ENCODE measurements at places on chromosomes 5 and 9.

GRCh38 chr5:94700592-94700991 is 82.1 kb downstream of the SLF1 start:
- no peak for DNase-seq

DNA sequence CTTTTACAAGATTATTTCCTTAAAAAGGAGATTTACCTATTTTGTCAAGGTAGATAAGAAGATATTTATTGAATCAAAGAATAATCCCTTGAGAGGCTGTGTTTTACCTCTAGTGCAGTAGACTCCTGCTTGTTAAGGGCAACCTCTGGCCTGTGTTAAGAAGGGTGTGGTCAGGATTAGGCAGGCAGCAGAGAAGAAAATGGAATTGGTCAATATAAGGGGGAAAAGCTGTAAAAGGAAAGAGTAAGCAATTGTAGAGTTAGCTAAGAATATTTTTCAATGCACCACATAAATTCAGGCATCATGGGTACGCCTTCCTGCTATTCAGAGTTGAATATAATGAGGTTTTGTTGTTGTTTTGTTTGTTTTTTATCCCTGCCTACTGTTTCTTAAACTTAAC is 6.2 kb downstream of the CCDC125 start:
- DNase-seq: no peak

- no peak for DNase-seq
Measured at GRCh38 chr5:81300921-81301270, 491 bp upstream of the ZCCHC9 start.

GRCh38 chr9:114763220-114763619 is 42.6 kb downstream of the TNFSF15 start:
- no peak for DNase-seq

DNA sequence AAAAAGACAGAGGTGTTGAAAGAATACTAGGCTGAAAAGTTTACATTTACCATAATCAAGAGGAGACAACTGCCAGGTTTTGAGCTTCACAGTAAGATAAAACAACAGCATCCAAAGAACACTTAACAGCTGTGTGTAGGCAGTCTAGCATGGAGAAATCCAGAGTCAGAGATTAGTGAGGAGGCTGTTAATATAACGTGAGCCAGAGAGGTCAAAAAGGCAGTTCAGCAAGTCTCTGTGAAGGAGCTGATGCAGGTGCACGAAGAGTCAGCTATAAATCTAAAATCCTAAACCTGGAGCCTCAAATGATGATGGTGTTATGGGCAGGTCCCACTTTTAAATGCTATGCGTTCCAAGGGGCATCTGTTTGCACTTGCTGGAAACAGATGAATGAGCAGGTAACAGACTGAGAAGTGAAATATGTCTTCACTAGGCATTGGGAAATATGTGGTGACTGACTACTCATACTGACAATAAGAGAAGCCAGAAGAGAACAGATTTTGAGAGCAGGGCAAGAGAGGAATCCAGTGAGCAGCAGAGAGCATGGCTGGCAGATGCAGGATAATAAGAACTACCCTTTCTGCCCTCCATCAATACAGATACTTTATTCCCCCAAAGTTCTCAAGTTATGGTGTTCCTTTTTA is 8.7 kb downstream of the APTX start:
- DNase-seq: no peak

DNA sequence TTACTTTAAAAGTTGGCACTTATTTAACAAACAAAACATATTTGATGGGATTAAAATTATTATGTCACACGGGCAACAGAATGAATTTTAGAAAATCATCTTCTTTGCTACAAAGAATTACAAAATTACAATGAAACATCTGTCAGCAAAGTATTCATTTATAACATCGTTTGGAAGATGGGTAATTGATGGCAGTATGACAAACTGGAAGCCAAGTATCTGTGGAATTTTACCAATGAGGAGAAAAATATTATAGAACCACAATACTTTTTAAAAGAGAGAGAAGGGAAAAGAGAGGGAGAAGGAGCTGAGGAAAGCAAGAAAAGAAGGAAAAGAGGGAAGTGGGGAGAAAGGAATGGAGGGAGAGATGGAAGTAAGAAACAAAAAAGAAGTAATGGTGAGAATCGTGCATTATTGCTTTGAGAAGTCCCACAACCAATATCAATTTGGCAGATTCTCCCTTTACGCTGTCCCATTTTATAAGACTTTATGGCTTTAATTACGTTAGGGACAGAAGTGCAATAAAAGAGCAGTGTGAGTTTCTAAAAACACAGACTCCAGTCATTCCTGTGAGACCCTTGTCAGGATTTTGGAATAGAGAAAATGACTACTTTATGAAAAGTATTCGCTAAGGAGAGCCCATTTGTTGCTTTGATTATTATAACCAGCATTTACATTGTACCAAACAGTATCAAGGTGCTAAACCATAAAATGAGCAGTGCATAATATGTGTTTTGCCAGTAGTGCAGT is 76.7 kb downstream of the LURAP1L start:
- DNase-seq: no peak

DNA sequence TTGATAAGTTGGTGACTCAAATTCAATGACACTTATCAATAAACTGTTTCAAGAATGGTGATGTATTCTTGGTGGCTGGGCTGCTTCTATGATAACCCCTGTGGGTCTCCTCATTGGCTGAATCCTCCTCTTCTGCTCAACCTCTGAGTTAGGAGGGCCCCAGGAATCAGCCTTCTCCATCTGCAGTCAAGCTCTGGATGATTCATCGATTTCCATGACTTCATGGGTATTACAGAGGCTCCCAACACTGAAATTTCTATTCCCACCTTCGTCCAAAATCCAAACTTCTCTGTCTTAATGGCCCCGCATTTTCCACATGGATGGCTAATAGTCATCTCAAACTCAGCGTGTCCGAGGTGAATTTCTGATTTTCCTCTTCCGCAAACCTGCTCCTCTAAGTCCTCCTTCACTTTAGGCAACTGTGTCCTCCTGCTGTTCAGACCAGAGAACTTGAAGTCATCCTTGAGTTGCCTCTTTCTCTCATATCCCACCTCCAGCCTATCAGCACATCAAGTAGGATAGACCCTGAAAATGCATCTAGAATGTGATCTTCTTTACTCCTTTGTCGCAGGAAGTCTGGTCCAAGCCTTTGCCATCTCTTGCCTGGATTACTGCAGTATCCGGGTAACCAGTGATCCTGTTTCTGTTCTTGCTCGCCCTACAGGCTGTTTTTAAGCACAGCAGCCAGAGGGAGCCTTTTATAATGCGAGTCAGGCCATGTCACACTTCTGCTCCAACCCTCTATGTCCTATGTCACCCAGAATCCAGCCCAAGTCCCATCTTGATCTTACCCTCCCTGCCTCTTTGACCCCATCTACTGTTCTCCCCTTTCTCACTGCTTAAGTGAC is 41.4 kb upstream of the IL7R start:
- peak; percentile 43 for DNase-seq

- no peak for DNase-seq
Measured at GRCh38 chr5:93247105-93247504, 333.9 kb downstream of the NR2F1-AS1 start.

DNA sequence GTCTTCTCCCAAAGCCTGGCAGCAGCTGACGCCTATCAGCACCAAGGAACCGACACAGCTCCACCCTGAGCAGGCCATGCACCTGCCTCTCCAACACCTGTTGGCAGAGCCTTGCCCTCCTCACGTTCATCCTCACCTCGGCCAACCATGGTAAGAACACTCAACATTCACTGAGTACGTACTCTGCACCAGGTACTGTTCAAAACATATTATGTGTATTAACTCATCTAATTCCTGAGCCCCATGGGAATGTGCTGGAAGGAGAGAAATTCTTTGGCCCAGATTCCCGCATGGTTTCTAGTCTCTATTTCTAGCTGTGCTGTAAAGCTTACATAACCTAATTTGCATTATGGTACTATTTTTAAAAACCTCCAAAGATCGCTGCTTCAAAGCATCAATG is 86.1 kb downstream of the GPR21 start:
- DNase-seq: no peak

- DNase-seq: no peak
Measured at GRCh38 chr9:37840560-37841194, 40.1 kb downstream of the DCAF10 start.

DNA sequence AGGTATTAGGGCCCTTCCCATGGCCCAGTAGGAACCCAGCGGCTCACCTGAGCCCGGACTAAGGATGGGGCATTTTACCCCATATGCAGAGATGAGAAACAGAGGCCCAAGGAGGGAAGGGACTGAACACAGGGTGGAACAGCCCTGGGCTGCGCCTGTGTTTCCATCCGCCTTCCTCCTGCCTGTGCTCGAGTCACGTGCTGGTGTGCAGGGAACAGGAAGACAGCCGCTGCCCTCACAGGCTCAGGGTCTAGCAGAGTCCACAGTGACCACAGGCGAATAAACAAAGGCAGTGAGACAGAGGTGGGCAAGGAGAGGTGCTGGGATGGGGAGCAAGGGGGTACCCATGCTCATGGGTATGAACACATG is 129.4 kb downstream of the C9orf50 start:
- no peak for DNase-seq

GRCh38 chr5:54851449-54851848 is 133.9 kb downstream of the ESM1 start:
- DNase-seq: no peak

DNA sequence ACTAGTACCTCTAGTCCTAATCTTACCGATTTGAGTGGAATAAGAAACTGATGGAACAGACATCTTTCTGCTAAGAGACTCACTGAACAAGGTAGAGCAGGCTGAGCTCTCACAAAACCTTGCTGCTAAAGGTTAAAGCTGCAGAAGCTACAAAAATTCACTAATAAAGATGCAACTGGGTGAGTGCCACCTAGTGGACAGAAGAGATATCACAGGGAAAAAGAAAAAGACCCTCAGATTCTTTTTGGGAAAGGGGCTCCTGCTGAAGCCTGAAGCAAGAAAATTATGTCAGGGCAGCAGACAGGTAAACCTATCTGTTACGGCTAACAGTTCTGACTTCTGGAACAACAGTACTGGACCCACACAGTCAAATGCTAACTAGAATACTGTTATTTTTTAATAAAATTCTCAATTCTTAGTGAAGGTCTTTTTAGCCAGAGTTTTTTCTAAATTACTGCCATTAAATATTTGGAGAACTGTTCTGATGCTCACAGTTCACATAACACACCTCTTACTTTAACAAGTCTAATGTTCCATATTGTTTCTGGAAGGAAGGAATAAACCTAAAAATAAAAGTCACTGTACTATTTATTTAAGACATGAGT is 51.2 kb downstream of the DIAPH1 start:
- no peak for DNase-seq

DNA sequence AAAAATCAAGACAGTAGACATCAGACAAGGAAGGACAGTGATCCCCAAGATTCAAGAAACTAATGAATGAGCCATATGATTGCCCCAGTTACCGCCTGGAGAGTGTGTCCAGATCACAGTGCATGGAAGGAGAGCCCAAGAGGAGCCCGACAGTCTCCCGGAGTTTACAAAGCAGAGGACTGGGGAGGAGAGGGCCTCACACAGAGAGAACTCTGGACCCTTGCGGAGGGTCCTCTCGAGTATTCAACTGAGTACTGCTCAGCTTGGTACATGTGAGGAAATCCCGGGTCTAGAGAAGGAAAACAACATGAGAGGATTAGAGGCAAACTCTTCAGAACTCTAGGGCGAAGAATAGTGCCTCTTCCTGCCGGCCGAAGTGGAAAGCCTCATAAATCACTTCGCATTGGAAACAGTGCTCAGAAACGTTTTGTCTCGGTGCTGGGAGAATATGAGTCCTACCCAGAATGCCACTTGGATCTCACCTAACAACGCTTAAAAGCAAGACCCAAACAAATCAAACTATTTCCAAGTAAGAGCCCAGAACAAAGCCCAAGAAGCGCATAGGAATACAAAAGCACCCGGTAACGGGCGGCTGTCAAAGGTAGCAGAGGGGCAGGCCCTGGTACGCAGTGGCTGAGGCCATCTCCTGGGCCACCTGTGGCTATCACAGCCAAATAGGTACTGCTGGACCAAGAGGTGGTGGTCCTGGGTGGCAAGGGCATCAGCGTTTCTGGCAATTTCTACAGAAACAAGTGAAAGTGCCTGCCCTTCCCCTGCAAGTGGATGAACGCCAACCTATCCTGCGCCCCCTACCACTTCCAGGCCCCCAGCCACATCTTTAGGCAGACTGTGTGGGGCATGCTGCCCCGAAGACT is 36.0 kb downstream of the FAM78A start:
- no peak for DNase-seq

DNA sequence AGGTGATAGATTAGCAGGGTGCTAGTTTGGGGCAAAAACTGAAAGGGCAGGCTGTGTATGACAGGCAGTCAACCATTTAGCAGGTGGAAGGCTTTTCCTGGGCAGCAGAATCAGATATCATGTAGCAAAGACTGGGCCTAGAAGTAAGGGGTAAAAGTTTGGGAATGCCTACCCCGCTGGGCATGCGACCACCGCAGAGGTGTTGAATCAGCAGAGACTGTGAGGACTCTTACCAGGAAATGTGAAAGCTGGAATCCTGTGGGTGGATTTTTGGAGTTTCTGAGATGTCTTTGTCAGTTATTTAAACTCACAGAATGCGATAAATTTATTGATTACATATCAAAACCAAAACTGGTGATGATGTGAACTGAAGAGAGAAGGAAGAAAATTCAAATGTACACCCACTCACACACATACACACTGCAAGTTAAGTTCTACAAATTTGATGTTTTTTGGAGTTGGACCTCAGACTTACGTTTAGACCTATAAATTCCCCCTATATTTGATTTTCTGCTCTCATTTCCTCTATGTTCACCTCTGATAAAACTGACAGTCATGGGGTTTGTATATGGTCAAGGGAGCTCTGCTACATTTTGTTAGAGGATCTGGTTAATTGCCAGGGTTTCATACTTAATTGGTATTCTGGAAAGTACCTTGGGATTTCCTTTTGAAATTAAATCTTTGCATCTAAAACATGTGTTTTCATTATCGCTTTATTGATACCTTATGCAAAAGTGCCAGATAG is 333.6 kb downstream of the CSNK1G3 start:
- no peak for DNase-seq

GRCh38 chr5:26692952-26693351 is 345.4 kb downstream of the CDH9 start:
- DNase-seq: no peak

DNA sequence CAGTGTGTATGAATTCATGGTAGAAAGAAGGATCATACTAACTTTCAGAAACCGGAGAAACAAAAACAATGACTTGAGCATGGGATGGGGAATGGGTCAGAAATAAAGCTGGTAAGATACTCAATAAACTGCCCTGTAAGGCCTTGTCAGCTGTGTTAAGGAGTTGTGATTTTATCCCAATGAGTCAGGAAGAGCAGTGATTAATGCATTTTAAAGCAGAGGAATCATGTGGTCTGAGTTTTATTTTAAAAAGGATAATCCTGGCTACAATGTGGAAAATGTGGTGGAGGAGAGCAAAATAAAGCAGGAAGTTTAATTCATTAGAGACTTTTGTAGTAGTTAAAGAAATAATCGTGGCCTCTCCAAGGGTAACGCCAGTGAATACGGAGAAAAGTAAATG is 28.7 kb downstream of the DHX29 start:
- no peak for DNase-seq
